ENCODE measurements at places on chromosomes 6 and 20.

DNA sequence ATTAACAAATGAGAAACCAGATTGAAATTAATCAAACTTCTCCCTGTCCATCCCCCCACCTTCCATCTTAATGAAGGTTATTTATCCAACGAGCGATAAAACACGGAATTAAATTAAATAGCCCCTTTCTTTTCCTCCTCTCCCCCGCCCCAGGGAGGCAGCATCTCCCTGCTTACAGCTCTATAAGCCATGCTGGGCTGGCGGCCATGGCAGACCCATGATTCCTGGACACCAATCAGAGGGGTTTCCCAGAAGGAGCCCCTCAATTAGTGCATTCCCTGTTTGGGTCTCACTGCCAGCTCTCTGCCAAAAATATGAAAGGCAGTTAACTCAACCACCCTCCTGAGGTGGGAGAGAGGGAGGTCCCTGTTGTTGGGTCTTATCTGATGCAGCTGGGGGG, 33.8 kb downstream of the GRM4 start:
- no peak for DNase-seq

DNA sequence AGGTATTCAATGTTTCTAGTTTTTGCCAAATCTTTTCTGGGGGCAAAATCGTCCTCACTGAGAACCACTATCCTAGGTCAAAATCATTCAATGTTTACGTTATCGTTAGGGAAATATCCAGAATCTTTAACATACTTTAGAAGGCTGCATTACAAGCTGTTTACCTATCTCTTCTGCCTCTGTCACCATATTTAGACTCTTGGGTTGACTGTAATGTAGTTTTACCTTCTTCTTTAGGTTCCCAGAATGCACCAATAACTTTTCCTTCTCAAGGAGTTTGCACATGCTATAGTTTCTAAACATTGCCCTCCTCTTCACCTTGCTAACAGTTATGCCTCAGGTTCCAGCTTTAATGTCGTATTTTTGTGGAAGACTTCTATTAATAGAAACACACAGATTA, 1185.5 kb upstream of the ADGRB3 start:
- no peak for DNase-seq

GRCh38 chr6:3347826-3348225, 89.1 kb downstream of the PSMG4 start:
- no peak for DNase-seq

DNA sequence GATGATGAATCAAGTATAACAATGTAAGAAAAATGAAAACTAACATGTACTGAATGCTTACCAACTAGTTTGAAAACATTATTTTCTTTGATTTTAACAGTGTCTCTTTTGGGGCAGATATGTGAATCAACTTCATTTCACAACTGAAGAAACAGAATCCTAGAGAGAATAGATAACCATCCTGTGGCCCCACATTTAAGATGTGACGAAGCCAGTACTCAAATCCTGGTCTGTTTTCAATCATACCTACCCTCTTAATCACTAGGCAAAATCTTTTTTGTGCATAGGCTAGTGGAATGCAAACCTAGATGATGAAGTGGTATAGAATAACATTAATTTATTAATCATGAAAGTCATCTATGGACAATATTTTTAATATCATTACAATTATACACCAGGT, 371.6 kb upstream of the EPHA7 start:
- DNase-seq: no peak

DNA sequence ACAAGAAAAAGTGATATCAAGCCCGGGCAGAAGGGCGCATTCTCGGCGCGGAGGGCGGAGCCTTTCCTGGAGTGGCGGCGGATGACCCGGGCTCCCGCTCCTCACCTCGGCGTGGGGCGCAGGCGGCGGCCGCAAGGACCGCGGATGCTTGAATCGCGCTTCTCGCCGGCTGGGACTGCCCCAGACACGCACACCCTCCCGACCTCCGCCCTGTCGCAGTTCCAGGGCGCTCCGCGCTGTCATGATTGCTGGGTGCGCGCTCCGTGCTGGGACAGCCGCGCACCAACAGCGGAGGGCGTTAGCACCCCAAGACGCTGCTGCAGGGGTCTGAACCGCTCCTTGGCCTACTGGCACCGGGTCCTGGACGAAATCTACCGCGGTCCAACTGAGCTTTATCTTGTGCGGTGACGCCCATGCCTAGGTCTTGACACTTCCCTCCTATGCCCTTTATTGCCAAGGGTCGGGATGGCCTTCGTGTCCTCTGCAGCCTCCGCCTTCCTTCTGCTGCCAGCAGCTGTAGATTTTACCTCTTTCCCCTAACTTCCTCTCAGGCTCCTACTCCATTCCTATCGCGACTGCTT, 43.3 kb downstream of the IRAK1BP1 start:
- peak; percentile 62 for DNase-seq

GRCh38 chr6:144406796-144407195, 121.7 kb downstream of the UTRN start:
- DNase-seq: no peak

DNA sequence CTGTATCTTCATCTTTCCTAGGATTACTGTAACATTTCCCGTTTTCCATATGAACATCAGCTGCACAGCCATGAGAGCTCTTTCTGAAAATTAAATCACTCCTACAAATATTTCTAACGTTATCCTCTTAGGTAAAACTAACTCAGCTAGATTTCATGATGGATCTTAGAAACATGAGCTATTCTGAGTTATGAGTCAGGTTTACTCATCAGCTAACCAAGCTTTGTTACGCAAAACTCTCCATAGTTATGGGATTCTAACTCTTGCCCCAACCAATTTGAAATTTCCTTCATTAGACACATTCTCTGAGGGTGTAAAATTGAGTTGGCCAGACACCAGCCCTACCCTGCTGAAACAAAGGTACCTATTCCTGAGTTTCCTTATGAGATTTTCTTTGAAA, 14.0 kb downstream of the DEFB110 start:
- DNase-seq: no peak

- no peak for DNase-seq
Measured at GRCh38 chr6:11869672-11870340, 91.2 kb upstream of the ADTRP start.

DNA sequence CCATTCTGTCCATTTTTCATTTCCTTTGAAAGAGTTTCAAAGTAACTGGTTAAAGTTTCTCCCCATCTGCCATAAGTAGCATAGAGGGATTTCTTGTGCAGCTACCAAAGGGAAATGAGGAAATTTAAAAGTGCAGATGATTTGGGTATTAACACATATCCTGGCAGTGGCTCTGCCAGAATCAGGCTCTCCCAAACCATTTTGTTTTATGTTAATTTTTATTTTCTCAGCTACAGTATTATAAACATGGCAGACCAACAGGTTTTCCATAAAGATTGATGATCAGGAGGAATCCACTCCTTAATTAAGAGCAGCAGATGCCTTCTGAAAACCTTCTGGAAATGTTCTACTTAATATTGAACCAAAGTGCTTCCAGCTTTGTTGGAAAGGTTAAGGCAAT, 13.9 kb downstream of the PLCB4 start:
- DNase-seq: no peak

DNA sequence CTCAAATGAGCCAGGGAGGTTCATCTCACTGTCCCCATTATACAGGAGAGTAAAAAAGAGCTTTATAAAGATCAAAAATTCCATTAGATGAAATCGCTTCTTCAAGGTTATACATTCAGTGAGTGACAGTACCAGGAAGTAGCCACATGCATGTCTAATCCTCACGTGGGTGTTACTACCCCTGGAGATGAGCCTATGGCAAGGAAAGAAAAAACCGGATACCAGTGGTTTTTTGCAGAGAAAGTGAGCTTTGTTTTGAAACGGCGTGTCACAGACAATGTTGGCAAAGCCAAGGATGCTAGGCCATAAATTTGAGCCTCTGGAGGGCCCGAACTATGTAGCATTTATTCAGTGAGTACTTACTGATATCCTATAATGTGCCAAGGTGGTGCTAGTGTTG, 215.0 kb upstream of the RIN2 start:
- no peak for DNase-seq

- no peak for DNase-seq
Measured at GRCh38 chr6:56652231-56652630, 9.5 kb upstream of the DST start.

DNA sequence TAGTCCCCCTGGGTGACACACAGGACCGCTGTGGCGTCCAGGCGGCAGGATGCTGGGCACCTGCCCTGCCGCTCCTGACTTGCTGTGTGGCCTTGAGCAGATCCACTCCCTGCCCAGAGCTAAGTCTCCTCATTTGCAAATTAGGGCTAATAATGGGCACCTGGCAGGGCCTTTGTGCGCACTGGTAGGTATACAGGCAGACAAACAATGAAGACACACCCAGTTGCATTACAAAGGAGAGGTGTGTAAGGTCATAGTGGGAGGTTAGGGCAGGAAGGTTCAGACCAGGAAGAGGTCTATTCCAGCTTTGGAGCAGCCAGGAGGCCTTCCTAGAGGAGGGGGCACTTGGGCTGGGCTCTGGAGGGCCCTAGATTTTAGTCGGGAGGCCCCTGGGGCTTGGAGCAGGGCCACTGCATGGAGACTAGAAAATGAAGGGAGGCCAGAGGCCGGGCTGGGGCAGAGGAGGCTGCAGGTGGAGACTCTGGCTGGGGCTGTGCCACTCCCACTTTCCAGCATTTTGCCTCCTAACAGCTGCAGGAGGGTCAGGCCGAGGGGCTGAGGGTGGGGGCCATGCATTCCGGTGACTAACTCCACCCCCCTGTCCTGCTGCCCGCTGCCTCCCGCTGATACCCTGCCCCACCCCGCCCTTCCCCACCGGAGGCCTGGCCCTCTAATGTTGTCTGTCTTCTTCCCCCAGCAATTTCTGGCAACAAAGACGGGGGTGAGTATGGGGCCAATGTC, 28.5 kb downstream of the MYH7B start:
- no peak for DNase-seq

- DNase-seq: no peak
Measured at GRCh38 chr6:9810286-9810685, 604.6 kb downstream of the TFAP2A start.

GRCh38 chr6:147071776-147072175, 132.4 kb upstream of the STXBP5 start:
- DNase-seq: no peak

GRCh38 chr6:55868176-55868575, 7.2 kb downstream of the BMP5 start:
- no peak for DNase-seq

- DNase-seq: no peak
Measured at GRCh38 chr20:10613911-10614310, 59.9 kb downstream of the JAG1 start.

DNA sequence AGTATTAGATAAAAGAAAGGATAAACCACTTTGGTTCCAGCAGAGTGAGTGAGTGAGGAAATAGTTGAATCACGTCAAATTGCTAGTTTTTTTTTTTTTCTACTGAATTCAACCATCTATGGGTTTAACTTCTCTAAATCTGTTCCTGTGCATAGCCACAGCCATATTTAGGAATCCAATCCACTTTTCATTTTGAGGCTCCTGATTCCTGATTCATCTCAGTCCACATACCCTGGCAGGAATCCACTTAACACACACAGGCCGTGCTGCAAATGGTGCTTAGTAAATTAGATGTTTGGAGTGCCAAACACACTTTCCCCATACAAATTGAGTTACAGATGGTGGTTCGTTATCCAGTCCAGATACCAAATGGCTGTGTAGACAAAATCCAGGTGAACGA, 220.3 kb downstream of the ALDH8A1 start:
- no peak for DNase-seq

- no peak for DNase-seq
Measured at GRCh38 chr6:140979642-140980091, 1153.1 kb upstream of the GJE1 start.

GRCh38 chr6:109036574-109037294, 57.9 kb downstream of the SESN1 start:
- no peak for DNase-seq

- no peak for DNase-seq
Measured at GRCh38 chr6:95117236-95117635, 460.1 kb upstream of the MANEA start.

GRCh38 chr6:72776456-72776855, 154.6 kb downstream of the KCNQ5 start:
- DNase-seq: no peak

GRCh38 chr6:118197539-118197938, 290.5 kb downstream of the SLC35F1 start:
- DNase-seq: no peak

- no peak for DNase-seq
Measured at GRCh38 chr20:61525781-61526431, 273.8 kb downstream of the CDH4 start.

DNA sequence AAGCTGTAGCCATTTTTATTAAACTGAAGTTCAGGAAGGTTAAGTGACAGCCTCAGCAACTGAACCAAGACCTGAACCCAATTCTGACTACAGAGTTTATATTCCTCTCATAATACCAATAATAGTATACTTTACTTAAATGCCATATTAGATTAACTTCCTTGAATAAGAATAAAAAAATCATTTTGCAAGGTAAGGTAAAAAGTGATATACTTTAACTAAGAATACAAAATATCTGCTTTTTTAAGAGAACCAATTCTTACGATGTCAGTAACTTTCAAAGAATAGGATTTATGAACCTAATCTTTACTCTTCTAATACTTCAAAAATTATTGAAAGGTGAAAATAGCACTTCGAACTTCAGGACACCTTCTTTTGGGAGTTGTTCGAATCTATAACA, 3.7 kb downstream of the RAD21L1 start:
- DNase-seq: no peak

- DNase-seq: no peak
Measured at GRCh38 chr6:95292011-95292410, 285.3 kb upstream of the MANEA start.

GRCh38 chr20:61692479-61692878, 373.2 kb downstream of the TAF4 start:
- no peak for DNase-seq

Data from activated CD8-positive, alpha-beta memory T cell treated with anti-CD3 and anti-CD28 coated beads, Interleukin-2, amount 50 U/mL, for 48 hours (primary cell).